ENCODE measurements at places on chromosomes 16 and 17.

DNA sequence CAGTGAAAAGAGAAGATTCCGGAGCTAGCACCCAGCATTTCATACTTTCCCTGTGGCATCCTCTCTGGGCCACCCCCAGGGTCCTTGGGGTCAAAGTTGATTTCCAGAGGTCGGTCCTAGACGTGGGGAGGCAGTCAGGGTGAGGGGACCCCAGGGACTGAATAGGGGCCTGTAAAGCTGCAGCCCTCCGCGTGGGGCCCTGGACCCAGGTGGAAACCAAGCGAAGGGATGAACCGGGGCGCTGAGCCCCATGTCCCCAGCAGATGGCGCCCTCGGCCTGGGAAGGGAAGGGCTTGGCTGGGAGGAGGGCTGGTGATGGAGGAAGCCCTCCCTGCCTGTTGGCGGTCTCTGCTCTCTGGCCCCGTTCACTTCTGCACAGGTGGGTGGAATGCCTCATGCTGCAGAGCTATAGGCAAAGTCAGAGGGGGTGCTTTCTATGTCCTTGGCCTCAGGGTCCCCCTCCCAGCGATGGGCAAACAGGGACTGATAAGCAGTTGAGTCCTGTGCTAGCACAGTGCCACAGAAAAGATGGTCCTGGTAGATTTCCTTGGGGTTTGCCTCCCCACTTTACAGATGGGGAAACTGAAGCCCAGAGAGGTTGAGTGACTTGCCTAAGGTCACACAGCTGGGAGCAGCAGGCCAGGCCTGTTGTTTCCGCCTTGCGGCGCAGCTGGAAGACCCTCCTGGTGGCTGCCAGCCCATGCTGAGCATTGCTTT, 163.4 kb upstream of the CIBAR2 start:
- peak; percentile 27 for DNase-seq

DNA sequence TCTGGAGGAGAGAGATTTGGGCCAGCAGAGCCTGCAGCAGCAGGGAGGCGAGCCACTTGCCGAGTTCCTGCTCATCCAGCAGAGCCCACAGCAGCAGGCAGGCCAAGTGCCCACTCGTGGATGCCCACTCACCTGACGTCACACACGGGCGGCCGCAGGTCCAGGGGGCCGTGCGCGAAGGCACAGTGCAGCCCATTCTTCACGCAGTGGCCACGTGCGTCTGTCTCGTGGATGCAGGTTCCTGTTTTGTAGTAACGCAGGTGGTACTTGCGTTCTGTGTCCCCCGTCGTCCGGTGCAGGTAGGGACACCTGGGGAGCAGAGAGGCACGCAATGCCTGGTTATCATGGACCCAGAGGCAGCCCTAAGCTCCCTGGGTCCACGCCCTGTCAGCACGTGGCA, 11.5 kb downstream of the UNKL start:
- DNase-seq, result no peak

DNA sequence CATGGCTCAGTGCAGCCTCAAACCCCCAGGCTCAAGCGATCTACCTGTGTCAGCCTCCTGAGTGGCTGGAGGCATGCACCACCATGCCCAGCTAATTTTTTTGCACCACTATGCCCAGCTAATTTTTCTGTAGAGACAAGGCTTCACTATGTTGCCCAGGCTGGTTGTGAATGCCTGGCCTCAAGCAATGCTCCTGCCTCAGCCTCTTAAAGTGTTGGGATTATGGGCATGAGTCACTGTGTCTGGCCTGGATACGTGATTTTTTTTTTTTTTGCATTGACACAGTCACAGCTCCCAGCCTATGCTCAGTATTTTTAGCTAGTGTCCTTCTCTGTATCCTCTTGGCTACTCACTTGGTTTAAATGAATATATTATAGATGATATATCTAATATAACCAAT, 377.0 kb upstream of the TNRC6C start:
- DNase-seq, result no peak

DNA sequence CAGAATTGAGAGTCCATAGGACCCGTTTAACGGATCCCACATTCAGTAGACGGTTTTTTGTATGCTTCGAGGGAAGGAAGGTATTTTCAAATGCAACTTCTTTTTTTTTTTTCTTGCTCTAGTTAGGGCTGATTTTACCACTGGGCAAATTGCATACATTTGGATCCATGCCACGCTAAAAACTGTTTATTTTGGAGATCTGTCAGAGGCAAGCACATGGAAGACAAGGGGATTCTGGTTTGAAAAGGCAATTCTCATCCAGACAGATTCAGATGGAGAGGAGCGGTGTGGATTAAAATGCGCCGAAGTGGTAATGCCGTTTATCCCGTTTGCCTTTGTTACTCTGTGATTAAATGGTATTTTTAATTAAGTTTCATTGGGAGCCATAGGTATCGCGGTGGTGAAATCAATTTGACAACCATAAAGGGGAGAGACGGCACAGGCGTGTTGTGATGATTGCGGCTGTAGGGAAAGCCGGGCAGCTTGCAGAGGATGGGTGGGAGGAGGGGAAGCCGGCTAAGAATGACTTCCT, 170.4 kb downstream of the IRX3 start:
- DNase-seq, result no peak

- no peak for DNase-seq
These were observed 7.5 kb downstream of the ARHGAP23 start for GRCh38 chr17:38435795-38436194.

DNA sequence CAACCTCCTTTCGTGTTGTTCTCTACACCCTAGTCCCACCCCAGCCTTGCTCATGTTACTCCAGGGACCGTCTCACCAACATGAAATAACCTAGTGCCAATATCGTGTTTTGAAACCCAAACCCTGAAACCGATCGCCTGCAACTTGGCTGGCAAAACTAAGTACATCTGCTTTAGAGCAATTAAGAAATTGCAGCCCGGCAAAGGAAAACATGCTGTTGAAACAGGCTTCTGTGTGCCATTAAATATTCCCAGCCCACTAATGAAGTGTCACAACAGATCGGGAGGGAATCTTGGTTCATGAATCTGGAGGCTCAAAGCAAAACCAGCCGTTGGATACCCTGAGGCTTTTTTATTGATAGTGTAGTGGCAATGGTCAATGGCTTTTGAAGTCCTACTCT, 48.3 kb upstream of the GPR139 start:
- no peak for DNase-seq

GRCh38 chr17:29111816-29112499, 68.2 kb downstream of the MYO18A start:
- peak; percentile 39 for DNase-seq
